Left lobe of liver (tissue), 2 donors: ENCODE measurements at places on chromosomes 1 and 21.

DNA sequence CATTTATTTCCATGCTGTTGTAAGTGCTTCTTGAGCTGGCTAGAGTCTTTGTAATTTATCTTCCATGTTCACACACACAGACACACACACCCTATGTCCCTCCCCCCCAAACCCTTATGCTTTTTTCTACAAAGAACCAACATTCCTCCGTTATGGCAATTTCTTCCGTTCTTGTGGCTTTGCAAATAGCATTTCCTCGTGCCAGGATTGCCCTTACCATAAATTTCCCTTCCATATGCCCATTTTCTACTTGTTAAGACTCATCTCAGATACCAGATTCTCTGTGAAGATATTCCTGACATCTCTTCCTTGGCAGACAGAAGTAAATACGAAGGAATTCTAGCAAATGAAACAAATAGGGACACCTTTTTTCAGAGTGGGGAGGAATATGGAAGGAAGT lies 26.0 kb downstream of the RALGPS2 start:
- DNase-seq: no peak

- DNase-seq: no peak
Measured at GRCh38 chr1:19000065-19000464, 43.6 kb upstream of the IFFO2 start.

DNA sequence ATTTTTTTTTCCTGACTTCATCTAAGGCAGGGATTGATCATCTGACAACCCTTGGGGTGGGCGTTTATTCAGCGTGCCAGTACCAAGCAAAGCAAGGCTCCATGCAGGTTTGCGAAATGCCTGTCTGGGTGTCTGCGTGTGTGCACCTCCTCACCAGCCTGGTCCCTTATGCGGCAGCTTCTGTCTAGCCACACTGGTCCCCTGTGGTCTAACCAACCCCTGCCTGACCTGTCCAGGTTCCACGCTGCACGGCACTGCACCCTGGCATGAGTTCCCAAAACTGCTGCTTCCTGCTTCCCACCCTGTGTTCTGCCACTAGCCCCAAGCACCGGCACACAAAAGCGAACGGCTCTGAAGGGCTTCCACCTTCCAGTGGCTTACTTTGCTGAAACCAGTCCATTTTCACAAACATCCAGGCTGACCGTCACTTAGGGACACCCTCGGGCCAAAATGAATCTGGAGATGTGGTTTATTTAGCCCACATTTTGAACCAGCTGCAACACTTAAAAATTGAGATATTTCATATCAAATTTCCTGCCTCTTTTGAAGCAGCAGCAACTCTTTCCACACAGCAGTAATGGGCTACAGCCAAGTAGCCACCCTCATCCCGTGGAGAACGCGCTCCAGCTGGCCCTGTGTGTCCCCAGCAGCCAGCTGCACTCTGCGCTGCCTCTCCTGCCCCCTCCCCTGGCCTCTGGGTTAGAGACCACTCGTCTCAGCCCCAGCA lies 55.7 kb downstream of the HLCS start:
- no peak for DNase-seq

DNA sequence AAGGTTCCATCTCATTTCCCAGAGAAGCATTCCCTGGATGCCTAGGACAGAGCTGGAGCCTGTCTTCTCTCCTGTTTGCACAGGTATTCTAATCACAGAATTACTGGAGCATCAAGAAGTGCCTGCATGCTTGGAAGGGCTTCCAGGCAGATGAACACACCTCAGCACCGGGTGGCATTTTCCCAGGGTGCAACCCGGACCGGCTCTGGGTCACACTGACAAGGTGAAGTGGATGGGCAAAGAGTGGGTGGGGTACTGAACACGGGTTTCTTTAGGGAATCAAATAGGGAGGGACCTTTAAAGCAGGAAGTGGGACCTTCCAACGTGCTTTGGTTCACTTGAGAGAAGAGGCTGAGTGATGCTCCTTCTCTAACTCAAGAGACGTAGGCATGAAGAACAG lies 7.1 kb upstream of the PEF1 start:
- no peak for DNase-seq

DNA sequence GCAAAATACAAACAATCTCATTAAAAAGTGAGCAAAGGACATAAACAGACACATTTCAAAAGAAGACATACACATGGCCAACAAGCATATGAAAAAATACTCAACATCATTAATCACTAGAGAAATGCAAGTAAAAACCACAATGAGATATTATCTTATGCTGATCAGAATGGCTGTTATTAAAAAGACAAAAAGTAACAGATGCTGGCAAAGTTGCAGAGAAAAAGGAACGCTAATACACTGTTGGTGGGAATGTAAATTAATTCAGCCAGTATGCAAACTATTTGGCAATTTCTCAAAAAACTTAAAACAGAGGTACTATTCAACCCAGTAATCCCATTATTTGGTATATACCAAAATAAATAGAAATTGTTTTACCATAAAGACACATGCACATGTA lies 32.2 kb upstream of the TNFSF18 start:
- no peak for DNase-seq

GRCh38 chr1:91120421-91120820 lies 98.6 kb upstream of the ZNF644 start:
- DNase-seq: no peak

GRCh38 chr1:214698559-214698958 lies 95.6 kb downstream of the CENPF start:
- no peak for DNase-seq

DNA sequence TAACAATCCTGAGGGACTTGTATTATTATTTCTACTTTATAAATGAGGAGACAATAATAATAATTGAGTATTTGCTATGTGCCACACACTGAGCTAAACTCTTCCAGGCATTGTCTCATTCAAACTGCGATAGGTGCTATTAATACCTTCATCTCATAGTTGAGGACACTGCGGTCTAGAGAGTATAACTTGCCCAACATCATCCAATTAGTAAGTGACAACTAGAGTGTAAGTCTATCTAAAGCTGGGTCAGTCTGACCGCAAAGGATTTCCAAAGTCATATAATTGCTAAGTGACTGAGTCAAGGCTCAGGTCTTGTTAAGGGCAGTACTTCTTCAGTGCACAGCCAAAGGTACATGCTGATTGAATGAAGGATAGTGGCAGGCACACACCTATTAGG lies 9.7 kb downstream of the BCL9 start:
- no peak for DNase-seq

DNA sequence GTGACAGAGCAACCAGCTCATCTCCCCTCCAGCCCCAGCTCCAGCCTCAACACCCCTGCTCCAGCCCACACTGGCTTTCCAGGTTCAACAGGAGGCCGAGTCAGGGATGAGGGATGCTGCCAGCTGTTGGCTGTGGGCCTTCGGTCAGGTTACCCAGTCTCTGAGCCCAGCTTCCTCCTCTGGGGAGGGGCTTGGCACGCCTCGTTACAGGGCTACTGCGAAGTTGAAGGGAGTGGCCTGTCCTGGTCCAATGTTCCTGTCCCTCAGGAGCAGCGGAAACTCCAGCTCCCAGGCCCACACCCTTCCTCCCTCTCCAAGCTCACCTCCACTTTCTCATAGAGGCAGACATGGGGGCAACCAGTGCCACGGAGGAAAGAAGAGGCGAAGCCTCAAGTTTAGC lies 15.1 kb upstream of the TAS1R2 start:
- peak; percentile 84 for DNase-seq

DNA sequence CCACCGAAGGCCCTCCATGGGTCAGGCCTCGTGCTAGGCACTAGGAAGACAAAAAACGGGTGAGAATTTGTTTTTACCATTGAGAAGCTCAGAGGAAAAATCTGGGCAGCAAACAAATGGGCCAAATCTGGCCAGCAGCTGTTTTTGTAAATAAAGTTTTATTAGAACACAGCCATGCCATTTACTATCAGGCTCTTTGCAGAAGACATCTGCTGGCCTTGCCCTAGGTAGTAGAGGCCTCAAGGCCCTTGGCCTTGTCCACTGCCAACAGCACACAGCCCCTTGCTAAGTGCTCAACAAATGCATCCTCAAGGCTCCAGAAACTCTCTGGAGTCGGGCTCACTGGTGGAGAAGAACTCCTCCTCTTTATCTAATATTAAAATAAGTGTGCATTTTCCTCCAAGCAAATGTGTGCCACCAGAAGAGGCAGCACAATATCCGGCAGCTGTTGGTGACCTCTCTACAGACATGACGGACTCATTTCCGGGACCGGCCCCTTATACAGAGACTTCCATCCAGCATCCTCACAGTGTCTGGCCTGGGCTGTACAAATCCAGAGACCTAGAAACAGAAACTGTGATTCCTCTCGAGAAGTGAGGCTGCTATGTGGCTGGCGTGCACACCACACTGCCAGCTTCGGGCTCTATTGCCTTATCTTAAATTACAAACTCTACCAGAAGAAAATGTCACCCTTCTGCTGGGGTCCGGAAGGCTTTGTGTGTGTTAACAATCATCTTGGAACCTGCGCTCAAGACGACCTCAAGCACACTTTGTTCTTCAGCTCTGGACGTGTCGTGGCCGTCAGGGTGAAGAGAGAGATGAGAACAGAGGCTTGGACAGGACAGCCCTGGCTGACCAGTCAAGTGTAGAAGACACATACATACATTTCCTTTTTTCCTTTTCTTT lies 203.9 kb downstream of the TOMM20 start:
- peak; percentile 42 for DNase-seq

DNA sequence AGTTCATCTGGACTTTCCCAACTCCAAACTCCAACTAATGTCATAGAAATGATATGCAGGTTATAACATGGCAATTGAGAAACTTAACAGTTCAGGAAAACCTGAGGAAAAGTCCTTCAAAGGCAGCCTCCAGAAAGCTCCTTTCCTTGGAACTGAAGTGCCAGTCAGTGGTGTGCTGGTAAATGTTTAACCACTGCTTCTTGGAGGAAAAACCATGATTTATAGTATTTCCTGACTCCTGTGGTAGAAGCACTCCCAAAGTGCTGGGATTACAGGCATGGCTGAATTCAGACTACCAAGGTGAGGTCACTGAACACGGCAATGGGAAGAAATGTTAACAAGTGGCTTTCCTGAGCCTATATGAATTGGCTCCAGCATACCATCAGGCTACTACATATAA lies 26.7 kb upstream of the ZNHIT6 start:
- DNase-seq: no peak

- no peak for DNase-seq
Measured at GRCh38 chr1:39174390-39175081, 30.0 kb upstream of the MACF1 start.

- DNase-seq: peak; percentile 8
Measured at GRCh38 chr1:27970401-27970800, 10.6 kb downstream of the XKR8 start.

GRCh38 chr1:53598966-53599365 lies 139.8 kb downstream of the DMRTB1 start:
- DNase-seq: no peak

GRCh38 chr1:185566995-185567394 lies 167.2 kb upstream of the HMCN1 start:
- no peak for DNase-seq

- no peak for DNase-seq
Measured at GRCh38 chr1:230778916-230779590, 31.9 kb downstream of the CAPN9 start.

GRCh38 chr1:28804071-28804470 lies 7.9 kb upstream of the OPRD1 start:
- no peak for DNase-seq

- DNase-seq: no peak
Measured at GRCh38 chr1:56190806-56191365, 388.5 kb downstream of the PLPP3 start.

DNA sequence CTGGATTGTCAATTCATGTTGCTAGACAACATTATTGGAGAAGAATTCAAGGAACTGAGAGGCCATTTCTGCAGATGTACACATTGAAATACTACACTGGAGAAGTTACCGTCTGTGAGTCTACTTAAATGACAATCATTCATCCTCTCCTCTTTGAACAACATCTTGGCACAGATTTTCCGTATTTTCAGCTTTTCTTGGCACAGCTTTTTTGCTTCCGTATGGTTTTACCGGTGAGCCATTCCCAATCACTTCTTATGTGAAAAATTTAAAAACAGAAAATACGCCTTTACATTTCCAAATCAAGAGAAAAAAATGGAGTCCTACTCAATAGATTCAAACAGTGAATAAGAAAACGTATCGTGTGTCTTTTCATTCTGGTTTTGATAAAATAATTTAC lies 1493.7 kb downstream of the AMY1C start:
- DNase-seq: no peak

GRCh38 chr1:235295902-235296350 lies 32.1 kb downstream of the ARID4B start:
- DNase-seq: no peak

DNA sequence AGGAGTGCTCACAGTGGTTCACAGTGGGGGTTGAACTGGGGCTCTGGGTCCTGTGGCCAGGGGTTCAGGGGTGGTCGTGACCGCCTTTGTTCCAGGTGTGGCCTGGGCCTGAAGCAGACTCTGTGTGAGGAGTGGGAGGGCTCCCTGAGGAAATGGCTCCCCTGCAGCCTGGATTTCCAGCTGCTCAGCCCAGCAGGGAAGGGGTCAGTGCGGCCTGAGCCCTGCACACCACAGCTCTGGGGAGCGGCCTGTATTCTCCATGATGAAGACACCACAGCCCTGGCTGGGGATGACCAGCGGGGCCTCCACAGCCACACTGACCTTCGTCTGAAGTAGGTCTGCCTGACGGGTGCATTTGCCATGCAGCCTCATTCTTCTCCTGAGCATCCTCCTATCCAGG lies 16.7 kb downstream of the PYCR2 start:
- DNase-seq: no peak

- no peak for DNase-seq
Measured at GRCh38 chr1:233112186-233113008, 162.0 kb downstream of the NTPCR start.

GRCh38 chr21:36260030-36260787 lies 59.8 kb upstream of the MORC3 start:
- no peak for DNase-seq

DNA sequence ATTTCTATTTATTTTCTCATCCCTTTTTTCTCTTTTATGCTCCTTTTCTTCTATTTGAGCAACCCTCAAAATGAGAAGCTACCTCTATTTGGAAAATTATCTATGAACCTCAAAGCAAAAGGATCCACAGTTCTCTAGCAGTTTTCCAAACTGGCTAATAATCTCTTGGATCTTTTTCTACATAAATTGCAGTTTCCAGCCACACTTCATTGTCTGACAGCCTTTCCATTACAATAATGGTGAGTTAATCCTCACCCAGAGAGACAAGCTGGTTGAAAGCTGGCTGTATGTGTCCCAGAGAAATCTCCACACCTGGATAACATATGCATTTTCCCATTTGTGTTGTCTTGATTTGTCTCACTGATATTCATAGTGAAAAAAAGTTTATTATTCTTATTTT lies 16.5 kb upstream of the HSD17B7 start:
- no peak for DNase-seq

- DNase-seq: no peak
Measured at GRCh38 chr21:46307625-46308024, 16.0 kb downstream of the C21orf58 start.

GRCh38 chr1:112614460-112615065 lies 4.4 kb downstream of the ST7L start:
- DNase-seq: no peak
